ENCODE measurements at places on chromosomes 1 and 21.

DNA sequence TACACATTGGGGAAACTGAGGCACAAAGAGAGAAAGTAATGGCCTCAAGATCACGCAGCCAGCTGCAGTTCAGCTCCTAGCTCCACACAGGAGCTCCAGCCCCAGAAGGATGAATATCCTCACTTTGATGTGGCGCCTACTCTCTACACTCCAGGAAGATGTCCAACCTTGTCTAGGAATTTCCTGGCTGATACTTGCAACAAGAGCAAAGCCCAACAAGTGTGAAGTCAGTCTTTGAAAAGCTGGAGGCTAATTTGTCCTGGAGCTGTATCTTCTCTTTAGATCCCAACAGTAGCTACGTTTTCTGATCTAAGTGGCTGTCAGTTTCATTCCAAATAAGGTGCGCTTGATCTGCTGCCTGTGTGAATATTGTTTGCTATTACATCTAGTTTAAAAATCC, 344.9 kb downstream of the PTPRU start:
- no peak for DNase-seq

DNA sequence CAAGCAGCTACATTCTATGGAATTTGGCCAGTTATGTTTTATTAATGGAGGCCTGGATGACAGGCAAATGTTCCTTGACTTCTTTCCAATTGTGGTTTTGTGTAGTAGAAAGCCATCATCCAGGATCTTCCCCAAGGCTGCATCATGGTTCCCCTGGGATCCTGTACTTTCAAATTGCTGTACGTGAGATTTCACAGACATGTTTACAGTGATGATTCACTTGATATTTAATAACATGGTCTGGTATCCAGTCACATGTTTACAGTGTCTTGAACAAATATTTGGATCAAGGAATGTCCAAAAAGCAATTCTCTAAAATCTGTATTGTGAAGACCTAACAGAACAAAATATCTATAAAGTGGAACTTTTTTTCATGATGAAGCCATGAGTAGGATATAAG, 68.3 kb upstream of the ST6GALNAC3 start:
- no peak for DNase-seq

DNA sequence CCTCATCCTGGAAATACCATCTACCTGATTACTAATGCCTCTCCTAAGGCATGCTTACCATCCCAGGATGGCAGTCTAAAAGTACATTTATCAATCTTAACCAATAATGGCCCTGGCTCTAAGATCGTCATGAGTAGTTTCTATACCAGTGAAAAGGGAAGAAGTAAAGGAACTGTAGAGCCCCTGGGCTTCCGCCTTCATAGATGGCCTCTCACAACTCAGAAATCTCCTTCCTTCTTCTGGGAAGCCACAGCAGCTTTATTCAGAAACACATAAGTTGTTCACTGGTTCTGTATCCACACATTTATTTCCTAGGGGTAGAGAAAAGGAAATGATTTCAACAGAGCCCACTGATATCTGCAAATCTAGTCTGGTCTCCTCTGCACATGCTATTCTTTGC, 41.0 kb upstream of the CD5L start:
- no peak for DNase-seq

DNA sequence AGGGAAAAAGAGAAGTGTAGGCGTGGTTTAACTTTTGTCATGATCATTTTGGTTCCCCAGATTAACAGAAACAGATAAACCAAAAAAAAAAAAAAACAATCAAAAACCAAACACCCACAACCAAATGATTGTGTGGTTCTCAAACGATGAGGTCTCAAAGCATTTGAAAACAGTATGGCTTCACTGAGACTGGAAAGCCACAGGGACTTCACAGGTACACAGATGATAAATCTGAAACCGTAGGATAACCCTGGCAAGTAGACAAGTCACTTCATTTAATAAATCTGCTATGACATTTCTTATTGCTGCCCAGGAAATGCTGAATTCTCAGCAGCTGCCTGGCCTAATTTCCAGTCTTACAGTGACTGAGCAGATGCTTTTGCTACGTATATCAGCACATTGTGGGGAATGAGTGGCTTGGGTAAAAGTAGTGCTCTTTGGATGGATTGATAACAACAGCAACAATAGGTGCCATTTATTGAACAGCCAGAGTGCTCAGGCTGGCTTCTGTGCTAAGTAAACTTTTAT, 6.1 kb downstream of the ST6GALNAC3 start:
- peak; percentile 23 for DNase-seq

GRCh38 chr1:151867765-151868411, 14.4 kb upstream of the THEM5 start:
- no peak for DNase-seq

DNA sequence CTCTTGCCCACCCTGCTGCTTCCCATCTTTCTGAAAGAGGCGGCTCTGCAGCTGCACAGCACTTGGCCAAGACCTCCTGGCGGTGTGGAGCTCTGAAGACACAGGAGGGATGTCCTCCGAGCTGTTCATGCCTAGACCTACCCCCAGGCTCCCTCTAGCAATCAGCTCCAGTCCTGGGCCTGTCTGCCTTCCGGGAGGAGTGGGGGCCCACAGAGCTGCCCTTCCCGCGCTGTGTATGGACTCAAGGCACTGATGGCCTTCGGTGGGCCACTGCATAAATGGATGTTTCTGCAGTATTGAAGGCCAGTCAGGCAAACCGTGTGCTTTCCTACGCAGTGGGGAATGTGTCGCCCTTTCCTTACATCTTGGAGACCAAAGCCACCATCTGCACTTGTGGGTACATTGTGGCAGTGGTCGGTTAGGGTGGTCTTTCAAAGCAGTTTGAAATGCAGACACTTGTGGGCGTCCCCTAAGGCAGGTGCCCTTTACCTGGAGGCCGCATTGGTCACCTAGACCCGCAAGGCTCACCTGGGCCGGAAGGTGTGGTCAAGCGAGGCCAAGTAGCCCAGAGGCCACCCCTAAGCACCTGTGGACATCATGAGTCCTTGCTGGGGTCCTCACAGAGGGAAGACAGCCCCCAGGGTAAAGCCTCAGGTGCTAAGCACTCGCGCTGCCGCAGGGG, 912 bp upstream of the PKNOX1 start:
- DNase-seq = no peak

- DNase-seq = no peak
Observed at GRCh38 chr1:22418933-22419382, 32.7 kb upstream of the ZBTB40 start.

GRCh38 chr1:22791831-22792347, 81.2 kb downstream of the EPHB2 start:
- peak; percentile 89 for DNase-seq

- peak; percentile 60 for DNase-seq
Observed at GRCh38 chr1:55353707-55354620, 138.8 kb upstream of the USP24 start.

DNA sequence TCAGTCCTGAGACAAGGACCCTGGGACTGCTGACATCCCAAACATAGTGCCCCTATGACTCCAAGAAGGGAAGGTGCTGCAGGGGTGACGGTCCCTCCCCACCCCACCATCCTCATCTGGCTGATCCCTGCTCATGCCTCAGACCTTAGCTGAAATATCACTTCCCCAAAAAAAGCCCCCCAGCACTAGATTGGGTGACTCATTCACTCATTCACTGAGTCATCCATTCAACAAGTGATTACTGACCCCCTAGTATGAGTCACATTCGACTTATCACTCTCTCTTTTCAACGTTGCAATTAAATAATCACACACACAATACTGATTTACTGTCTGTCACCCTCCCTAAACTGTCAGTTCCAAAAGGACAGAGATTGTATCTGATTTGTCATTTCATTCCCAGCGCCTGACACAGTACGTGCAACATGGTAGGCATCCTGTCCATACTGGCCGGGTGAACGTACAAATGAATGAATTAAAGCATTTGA, 48.6 kb downstream of the HIVEP3 start:
- DNase-seq = no peak

GRCh38 chr1:17847111-17847510, 92.0 kb downstream of the ACTL8 start:
- no peak for DNase-seq

DNA sequence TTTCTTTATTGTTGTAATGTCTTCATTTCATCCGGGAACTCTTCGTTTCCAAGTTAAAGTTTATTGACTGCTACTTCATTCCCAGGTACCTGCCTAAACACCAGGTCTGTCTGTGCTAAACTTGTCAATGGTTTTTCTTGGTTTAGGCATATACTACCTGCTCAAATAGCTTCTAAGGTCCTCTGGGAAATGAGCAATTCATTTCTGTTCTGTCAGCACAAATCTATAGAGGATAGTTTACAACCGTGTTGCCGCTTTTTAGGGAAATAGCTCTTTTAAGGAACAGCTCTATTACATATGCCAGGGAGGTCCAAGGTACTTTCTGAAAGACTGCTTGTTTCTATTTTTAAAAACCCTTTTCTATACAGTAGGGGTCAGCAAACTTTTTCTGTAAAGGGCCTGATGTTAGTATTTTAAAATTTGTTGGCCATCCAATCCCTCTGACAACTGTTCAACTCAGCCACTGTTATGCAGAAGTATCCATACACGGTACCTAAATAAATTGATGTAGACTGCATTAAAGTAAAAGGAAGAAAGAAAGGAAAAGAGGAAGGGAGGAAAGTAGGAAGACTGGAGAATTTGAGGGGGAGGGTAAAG, 222.7 kb upstream of the PTBP2 start:
- DNase-seq = no peak

DNA sequence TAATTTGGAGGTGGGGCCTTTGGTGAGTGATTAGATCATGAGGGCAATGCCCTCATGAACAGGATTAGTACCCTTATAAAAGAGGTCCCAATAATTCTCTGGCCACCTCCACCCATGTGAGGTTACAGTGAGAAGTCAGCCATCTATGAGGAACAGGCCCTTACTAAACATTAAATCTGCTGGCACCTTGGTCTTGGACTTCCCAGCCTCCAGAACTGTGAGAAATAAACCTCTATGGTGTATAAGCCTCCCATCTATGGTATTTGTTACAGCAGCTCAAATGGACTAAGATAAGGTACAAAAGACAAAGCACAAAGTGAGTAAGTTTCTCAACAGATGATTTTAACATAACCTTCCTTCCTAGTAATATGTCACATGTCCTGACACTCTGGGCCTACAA, 22.3 kb downstream of the NRIP1 start:
- no peak for DNase-seq

DNA sequence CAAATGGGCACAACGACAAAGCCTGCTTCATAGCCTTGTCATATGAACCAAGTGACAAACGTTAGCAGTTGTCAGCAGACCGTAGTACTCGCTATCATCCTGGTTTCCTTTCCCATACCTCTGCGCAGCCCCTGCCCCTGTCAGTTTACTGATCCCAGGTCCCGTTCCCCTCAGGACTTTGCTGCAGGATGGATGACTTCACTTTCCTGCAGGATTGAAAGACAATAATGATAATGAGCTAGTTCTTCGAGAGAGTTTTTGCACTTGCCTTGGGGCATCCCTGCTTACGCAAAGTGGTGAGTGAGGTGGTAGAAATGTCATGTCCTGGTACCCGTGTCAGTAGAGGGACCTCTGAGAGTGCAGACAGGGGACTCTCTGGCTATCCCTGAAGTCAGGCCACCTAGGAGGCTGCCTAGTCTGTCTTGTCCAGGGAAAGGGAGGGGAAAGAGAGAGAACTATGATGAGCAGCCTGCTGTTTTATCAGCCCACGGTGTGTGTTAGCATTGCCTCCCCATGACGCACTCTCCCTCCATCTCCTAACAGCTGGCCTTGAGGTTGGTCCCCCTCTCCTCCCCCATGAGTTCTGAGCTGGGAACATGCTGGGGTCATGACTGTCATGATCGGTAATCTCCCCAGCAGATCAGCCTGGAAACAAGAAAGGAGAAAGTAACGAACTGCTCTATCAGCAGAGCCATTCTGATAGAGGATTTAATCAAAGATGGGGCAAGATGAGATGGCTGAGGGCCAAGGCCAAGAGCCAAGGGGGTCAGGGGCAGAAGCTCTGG, 53.7 kb downstream of the ELK4 start:
- DNase-seq = no peak

DNA sequence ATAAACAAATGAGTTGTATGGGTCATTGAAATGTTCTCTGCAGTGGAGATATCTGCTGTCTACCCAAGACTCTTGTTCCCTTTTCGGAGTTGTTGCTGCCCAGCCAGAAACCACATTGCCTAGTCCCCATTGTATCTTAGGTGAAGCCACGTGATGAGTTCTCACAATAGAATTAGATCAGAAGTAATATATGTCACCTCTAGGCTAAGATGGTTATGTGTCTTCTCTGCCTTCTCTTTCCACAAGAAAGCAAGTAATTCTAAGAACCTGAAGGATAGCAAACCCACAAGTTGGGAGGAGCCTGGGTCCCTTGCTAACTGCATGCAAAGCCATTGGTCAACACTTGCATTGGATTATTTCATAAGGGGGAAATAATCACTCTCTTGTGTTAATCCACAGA, 76.6 kb downstream of the ADCY10 start:
- DNase-seq = no peak

DNA sequence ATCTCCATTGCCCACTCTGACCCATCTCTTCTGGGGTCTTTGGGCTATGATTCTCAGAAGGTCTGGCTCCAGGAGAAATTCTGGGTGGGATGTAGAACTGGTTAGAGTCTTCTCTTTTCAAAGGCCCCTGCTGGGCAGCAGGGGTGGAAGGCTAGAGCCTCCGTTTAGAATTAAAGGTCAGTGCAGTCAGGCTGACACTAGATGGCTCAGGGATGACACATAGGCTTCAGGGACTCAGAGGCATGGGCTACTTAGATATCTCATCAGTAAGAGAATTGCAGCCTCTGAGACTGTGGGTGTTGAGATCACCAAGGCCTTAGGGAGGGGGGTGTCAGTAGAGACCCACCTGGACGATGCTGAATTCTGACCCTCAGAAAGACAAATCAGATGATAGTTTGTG, 12.6 kb upstream of the PPM1J start:
- no peak for DNase-seq

DNA sequence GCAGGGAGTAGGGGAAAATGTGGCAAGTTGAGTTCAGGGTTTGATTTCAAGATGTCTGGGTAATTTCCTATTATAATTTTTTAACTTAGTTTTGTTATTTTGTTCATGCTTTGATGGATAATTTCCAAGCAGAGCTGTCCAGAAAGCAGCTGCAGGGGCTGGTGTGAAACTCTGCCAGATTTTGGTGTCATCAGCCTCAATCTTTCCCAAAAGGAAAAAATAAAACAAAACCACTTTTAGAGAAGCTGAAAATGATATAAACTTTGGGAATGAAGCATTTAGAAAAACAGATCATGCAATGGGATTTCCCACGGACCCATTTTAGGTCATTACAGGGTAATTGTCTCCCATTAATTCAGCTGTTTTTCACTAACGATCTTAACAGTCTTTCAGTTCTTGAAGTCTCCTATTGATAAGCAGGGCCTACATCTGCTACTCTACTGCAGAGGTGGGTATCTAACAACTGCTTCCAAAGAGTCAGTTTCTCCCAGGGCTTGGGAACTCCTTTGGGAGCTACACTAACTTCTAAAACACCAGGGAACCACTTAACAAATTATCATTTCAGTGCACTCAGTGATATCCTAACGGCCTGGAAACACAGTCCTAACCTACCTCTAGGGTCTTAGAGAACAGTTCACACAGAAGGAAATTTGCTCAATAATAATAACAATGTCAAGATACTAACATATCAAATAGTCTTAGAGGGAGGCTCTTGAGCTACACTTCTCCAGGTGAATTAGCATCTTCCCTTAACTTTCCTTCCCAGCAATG, 12.3 kb downstream of the ZNF436 start:
- DNase-seq = peak; percentile 51

GRCh38 chr21:40976198-40977109, 129.5 kb upstream of the DSCAM start:
- DNase-seq = no peak

GRCh38 chr1:194331758-194332157, 1145.3 kb upstream of the B3GALT2 start:
- no peak for DNase-seq

Data from right hindlimb (tissue), 1 donor.